ENCODE measurements at places on chromosomes 4 and X.

GRCh38 chr4:71186566-71187403, 152.0 kb upstream of the SLC4A4 start:
- DNase-seq = no peak

GRCh38 chr4:174314770-174315169, 31.1 kb downstream of the CEP44 start:
- no peak for DNase-seq

DNA sequence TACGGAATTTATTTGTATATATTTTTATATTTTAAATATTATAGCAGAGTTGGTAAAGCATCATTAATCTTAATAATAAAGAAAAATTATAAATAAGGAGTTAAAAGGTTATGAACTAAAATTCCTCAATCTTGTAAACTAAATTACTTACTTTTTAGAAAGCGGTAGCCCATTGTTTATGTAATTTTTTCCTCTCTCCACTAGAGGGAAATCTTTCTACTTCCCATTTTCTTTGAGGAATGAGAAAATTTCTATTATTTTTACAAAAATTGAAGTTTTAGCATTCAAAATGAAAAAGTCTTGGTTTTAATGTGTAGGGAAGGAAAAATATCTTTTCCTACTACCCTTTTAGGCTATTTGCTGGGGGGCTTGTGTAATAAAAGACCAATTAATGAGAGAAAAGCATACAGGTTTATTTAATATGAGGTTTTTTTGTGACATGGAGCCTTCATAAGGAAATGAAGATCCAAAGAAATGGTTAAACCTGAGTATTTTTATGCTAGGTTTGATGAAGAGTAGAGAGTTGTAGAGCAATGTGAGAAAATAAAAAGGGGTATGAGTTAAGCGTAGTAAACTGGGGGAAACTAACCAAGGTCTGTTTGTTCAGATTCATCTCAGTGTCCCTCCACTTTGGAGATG, 68.7 kb upstream of the ADAD1 start:
- peak; percentile 8 for DNase-seq

DNA sequence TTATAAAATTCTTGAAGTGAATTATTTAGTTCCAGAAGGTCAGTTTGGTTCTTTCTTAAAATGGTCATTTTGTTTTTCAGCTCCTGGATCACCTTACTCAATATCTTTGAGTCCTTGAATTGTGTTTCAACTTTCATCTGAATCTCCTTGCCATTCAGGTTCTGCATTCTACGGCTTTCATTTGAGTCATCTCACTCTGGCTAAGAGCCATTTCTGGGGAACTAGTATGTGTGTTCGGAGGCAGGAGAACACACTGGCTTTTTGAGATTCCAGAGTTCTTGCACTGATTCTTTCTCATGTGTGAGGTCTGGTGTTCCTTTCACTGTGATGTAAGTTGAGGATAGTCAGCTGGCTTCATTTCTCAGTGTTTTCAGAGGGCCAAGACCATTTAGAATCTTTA, 708.4 kb upstream of the FRG1 start:
- no peak for DNase-seq

DNA sequence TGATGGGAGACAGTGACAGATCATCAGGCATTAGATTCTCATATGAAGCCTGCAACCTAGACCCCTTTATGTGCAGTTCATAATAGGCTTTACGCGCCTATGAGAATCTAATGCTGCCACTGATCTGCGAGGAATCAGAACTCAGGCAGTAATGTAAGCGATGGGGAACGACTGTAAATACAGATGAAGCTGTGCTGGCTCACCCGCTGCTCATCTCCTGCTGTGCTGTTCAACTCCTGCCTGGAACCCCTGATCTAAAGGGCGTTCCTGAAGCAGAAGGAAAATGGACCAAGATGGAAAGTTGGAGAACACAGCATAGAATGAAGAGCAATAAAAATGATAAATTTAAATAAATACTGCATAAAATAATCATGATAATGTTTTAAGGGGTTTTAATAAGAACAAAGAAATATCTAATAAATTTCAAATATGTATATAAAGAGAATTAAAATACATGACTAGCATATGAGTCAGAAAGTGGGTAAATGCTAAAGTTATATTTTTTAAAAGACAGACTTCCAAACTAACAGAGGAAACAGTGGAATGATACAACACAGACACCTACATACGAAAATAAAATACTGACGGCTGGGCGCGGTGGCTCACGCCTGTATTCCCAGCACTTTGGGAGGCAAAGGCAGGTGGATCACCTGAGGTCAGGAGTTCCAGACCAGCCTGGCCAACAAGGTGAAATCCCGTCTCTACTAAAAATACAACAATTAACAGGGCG, 59.2 kb downstream of the RBM47 start:
- no peak for DNase-seq

Data from kidney capillary endothelial cell (primary cell).